Tibial artery (tissue), 4 donors: ENCODE measurements at places on chromosomes 1 and 21.

GRCh38 chr1:182875889-182876288 lies 36.7 kb downstream of the DHX9 start:
- DNase-seq, result no peak

- DNase-seq, result no peak
Measured at GRCh38 chr1:60891281-60891680, 191.1 kb upstream of the NFIA start.

DNA sequence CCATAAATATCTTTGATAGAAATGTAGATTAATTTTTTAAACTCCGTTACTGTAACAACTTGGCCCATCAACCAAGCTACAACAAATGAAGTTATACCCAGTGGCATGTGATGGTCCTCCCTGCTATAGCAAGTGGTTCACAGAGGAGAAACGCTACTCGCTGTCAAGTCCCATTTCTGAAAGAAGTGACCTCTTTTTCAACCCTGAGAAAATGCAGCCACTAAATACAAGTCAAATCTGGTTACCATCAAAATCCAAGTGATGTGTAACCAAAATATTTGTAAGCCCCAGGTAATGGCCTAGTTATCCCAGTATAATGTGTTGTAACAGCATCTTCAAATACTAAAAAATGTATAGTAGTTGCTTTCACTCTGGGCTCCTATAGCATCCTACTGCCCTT lies 151.8 kb downstream of the MIS18A start:
- no peak for DNase-seq

DNA sequence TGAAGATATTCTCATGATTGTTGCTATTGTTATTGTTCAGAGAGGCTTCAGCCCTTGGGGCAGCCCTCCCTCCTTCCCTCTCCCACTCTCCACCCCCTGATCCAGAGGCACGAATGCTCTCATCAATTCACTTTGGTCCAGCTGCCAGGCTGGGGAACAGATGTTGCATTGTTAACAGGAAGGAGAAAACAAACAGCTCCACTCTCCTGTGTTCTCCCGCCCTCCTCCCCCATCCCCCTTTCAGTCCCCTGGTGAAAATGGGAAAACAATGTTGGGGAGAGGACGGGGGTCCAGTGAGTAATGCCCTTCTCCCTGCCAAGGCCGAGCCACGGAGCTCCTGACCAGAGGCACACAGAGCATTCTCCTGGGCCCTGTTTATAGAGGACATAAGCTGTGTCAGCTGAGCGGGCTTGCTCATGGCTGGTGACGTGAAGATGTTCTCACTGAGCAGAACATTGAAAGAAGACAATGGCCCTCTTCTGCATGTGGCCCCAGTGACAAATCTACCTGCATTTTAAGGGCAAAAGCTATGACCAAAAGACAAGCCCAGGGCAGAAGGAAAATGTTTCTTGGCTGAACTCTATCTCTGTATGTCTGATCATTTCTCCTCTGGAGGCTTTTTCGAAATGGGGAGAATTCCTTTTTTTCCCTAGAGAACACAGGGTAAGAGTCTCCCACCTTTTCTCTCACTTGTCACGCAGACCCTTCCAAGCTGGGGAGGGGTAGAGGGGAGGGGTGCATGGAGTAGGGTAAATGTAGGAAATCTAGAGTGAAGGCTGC lies 111.7 kb downstream of the GLUL start:
- DNase-seq, result no peak

GRCh38 chr21:46187261-46187660 lies 3.0 kb upstream of the SPATC1L start:
- DNase-seq, result no peak

DNA sequence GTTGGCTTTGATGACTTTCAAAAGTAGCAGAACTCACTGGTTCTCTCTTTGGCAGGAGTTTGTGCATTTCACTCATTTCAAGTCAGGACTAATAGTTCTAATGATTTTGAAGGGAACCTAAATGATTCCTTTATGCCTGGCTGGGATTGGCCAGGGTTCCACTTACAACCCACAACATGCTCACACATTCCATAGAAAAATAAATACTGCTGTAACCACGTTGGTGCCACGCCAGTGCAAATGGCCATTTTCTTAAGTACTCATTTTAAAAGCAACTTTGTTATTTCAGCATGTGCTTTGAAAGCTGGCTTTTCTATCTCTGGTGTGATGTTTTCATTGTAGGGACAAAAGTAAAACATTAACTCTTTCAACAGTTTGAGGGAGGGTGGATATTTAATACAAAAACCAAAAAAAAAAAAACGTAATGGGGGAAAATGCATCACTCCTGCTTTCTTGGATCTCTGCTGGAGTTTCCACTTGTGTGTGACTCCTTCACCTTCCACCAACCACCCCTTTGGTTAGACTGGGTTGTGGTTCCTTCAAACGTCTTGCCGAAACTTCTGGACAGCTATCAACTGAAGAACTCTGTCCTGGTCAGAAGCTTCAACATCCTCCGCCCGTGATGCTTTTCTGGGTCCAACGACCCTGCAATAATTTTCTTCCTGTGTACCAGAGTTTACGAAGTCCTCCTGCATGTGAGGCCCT lies 300.4 kb upstream of the RUNX1 start:
- DNase-seq, result no peak
